ENCODE measurements at places on chromosomes 7 and 10.

DNA sequence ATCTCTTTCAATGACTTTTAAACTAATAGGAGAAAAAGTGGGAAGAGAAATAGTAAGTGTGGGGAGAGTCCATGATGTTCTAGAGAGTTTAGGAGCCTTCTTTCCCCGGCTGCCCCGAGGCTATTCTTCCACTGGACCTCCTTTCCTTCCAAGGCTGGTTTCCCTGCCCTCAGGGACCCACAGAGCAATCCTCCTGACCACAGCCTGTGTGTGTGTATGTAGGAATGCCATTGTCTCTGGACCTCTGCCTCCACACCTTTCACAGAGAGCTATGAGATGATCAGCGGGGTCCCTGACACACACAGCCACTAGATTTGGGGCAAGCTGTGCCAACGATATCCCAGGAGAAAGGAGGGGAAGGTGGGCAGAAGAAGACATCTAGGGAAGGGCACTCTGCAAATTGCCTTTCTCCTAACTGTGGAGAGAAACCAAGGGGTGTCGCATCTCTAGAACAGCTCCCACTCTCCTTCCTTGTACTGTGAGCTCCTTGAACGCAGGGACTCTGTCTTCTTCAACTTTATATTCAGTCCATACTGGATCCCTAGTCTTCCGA is 13.3 kb upstream of the CHCHD3 start:
- no peak for DNase-seq

GRCh38 chr7:140375323-140375722 is 23.0 kb downstream of the SLC37A3 start:
- DNase-seq, result no peak

GRCh38 chr10:112701211-112701877 is 248.7 kb upstream of the TCF7L2 start:
- DNase-seq, result no peak

- no peak for DNase-seq
Measured at GRCh38 chr7:50728184-50728583, 54.5 kb downstream of the GRB10 start.
